Fibroblast of the aortic adventitia (primary cell): ENCODE measurements at places on chromosomes 11 and 22. TPM values are rescaled to one million over a fixed set of nuclear protein-coding genes. Genes with fewer than 3 reads are reported as not detected.

DNA sequence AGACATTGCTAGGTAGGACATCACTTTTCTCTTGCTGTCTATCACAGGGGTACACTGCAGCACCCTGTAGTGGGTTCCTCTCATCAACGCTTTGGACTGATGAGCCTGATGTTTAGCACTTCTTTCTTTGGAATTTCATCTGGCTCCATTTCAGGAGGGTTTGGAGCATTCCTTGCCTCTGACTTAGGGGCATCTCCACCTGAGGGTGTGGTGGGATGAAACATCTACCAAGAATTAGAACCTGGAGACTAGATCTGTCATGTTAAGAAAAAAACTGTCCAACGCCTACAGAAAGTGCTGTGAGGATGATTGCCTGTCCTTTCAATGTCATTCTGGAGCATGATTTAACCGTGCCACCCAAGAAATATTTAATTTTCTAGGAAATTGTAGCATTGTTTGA is 648.4 kb downstream of the ETS1 start:
- no peak for DNase-seq

- DNase-seq = no peak
Measured at GRCh38 chr11:79241205-79241851, 199.5 kb downstream of the TENM4 start.

GRCh38 chr11:120974965-120975364 is 48.9 kb upstream of the TBCEL start:
- no peak for DNase-seq

DNA sequence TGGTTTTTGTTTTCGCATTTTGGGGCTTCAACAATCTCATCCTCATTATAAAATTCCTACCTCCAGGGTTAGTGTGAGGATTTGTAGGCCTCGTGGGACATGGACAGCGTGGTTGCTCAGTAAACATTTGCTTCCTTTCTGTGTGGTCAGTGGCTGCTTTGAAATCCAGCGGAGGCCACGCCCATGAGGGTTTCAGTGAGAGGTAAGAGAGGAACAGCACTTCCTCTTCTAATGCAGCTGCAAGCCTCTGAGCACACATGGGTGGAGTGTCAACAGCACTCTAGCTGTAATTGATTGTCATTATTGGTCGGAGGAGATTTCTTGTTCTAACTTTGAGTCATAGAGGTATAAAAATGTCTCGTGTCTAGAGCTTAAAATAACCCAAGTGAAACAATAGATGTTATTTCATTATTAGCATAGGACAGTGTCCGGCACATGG is 6.0 kb upstream of the ARHGAP42 start:
- DNase-seq = no peak

DNA sequence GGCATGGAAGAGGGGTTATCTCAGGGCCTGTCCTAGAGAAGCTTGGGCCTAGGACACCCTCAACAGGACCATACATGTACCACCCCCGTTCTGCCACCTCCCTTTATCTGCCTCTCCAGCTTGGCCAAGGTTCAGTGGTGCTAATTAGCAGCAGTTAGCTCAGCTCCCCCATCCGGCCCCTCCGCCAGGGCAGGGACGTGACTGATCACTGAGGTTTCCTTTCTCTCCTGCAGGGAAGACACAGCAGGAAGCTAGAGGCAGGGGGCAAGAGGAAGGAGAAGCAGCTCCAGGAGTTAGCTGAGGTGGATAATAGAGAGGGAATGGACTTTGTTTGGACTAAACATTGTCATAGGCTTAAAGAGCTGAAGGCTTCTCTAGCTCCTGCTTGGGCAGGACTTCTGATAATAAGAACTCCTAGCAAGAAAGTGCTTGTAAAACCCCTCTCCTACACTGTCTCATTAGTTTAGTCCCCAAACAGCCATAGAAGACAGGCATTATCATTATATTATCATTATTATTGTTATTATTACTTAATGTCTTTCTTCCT is 53.8 kb downstream of the BUD13 start:
- DNase-seq = no peak

DNA sequence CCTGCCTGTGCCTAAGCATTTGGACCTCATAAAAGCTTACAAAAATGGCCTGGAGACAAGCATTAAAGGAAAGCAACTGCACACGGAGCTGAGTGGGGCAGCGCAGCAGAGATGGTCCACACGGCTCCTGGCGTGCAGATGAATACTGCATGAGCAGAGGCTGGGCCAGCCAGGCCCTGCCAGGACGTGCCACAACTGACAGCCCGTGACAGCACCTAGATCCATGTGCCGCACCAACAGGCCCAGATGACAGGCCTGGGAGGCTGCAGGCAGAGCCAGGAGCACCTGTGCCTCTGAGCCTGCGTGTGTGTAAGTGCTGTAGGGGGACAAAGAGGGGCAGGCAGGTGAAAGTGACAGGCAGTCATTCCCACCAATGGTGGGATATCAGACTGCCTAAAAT is 33.4 kb downstream of the MICAL3 start:
- no peak for DNase-seq

Gene C11orf87
- total RNA-seq = 0.09 TPM in 1 of 2 replicates, not detected in the other

Gene KBTBD3
- total RNA-seq = 1.8 and 4.3 TPM in 2 replicates

Gene ESAM
- total RNA-seq = 0.36 and 1.5 TPM in 2 replicates

Gene ART1
- not detected in 2 replicates for total RNA-seq

Gene CST6
- total RNA-seq = 1.7 TPM in 1 of 2 replicates, not detected in the other

Gene AQP11
- total RNA-seq = 2.8 and 3.3 TPM in 2 replicates

Gene ANAPC15
- total RNA-seq = 24.5 and 49.5 TPM in 2 replicates
